ENCODE measurements at places on chromosomes 5 and 9. TPM values are rescaled to one million over a fixed set of nuclear protein-coding genes. Genes with fewer than 3 reads are reported as not detected.

- peaks cover 39% of the 10 kb centered on the region for H3K36me3 ChIP-seq
- peak; percentile 53 for DNase-seq
- H3K4me1 ChIP-seq, result peaks cover 54% of the 10 kb centered on the region
Observed at GRCh38 chr5:172106511-172107356, 81.3 kb downstream of the STK10 start.

The TRIM36 gene
- 0.04 TPM for total RNA-seq

The ZNF366 gene
- not detected for total RNA-seq

DNA sequence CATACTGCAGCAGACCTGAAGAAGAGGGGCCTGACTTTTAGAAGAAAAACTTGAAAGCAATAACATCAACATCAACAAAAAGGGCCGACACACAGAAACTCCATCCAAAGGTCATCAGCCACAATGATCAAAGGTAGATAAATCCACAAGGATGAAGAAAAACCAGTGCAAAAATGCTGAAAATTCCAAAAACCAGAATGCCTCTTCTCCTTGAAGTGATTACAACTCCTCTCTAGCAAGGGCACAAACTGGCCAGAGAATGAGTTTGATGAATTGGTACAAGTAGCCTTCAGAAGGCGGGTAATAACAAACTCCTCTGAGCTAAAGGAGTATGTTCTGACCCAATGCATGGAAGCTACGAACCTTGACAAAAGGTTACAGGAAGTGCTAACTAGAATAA, 186.2 kb upstream of the RAI14 start:
- H3K4me3 ChIP-seq, result no peak overlapping the region
- no peaks in the 10 kb centered on the region for H3K36me3 ChIP-seq
- H3K27me3 ChIP-seq, result peaks cover 11% of the 10 kb centered on the region
- no peak overlapping the region for H3K27ac ChIP-seq
- H3K4me1 ChIP-seq, result peaks cover under 1% of the 10 kb centered on the region

- H3K27me3 ChIP-seq, result no peaks in the 10 kb centered on the region
- DNase-seq, result peak; percentile 41
- no peaks in the 10 kb centered on the region for H3K36me3 ChIP-seq
- no peak overlapping the region for H3K27ac ChIP-seq
- H3K4me1 ChIP-seq, result no peaks in the 10 kb centered on the region
- no peak overlapping the region for H3K4me3 ChIP-seq
Observed at GRCh38 chr5:14628346-14628745, 36.2 kb upstream of the OTULIN start.

DNA sequence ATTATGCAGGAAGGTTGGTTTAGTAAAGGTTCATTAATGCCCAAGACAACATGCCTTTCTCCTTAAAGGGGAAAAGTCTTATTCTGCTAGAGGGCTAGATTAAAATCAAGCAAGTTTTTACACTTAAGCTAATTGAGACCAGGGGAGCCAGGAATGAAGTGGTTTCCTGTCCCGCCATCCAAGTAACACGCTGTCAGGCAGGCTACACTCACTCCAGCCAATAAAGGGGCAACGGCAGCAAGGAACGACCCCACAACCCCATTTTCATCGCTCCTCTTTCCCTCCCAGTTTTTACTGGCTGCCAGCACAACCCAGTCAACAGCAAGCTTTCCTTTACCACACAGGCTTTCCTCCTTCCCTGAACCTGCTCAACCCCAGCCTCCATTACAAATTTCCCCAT, 225.1 kb downstream of the DCP2 start:
- no peak overlapping the region for H3K27ac ChIP-seq
- no peaks in the 10 kb centered on the region for H3K27me3 ChIP-seq
- no peak for DNase-seq
- H3K4me3 ChIP-seq, result no peak overlapping the region

GRCh38 chr9:89597711-89598362, 7.0 kb upstream of the GADD45G start:
- peak overlapping the region; percentile 16 for H3K27ac ChIP-seq
- H3K36me3 ChIP-seq, result no peaks in the 10 kb centered on the region
- DNase-seq, result peak; percentile 38
- no peak overlapping the region for H3K4me3 ChIP-seq
- H3K27me3 ChIP-seq, result peaks cover 7% of the 10 kb centered on the region
- H3K4me1 ChIP-seq, result peaks cover 2% of the 10 kb centered on the region

DNA sequence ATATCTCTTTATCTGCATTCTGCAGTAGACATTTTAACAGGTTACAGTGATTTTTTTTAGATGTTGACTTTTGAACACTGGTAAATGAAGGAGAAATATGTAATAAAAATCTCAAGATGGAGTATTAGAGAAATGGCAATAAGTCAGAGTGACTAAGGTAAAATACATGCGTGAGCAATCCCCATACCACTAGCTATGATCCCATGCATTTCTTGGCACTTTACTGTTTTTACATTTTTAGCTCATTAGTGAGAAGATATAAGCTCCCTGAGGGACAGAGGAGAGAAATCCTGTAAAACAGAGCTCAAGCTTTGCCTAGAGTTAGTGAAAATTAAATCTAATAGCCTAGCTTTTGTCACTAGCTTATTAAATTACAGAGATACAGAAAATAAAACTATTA, 181.9 kb upstream of the TRPM3 start:
- H3K27me3 ChIP-seq, result peaks cover 9% of the 10 kb centered on the region
- no peak for DNase-seq
- no peak overlapping the region for H3K4me3 ChIP-seq
- H3K4me1 ChIP-seq, result peaks cover 2% of the 10 kb centered on the region

The LCN1 gene
- not detected for total RNA-seq

GRCh38 chr5:61468483-61468865, 136.4 kb downstream of the ZSWIM6 start:
- H3K27me3 ChIP-seq, result no peaks in the 10 kb centered on the region
- DNase-seq, result no peak

The CSF2 gene
- 103 TPM for total RNA-seq

- peaks cover 1% of the 10 kb centered on the region for H3K4me1 ChIP-seq
- peaks cover 19% of the 10 kb centered on the region for H3K36me3 ChIP-seq
- no peak overlapping the region for H3K27ac ChIP-seq
- no peaks in the 10 kb centered on the region for H3K27me3 ChIP-seq
- DNase-seq, result no peak
Observed at GRCh38 chr5:37304888-37305287, 55.7 kb upstream of the CPLANE1 start.

- no peak for DNase-seq
- no peak overlapping the region for H3K27ac ChIP-seq
- peaks cover 5% of the 10 kb centered on the region for H3K27me3 ChIP-seq
- no peaks in the 10 kb centered on the region for H3K36me3 ChIP-seq
- H3K4me3 ChIP-seq, result no peak overlapping the region
- no peaks in the 10 kb centered on the region for H3K4me1 ChIP-seq
Observed at GRCh38 chr9:19769213-19769612, 19.6 kb downstream of the SLC24A2 start.

DNA sequence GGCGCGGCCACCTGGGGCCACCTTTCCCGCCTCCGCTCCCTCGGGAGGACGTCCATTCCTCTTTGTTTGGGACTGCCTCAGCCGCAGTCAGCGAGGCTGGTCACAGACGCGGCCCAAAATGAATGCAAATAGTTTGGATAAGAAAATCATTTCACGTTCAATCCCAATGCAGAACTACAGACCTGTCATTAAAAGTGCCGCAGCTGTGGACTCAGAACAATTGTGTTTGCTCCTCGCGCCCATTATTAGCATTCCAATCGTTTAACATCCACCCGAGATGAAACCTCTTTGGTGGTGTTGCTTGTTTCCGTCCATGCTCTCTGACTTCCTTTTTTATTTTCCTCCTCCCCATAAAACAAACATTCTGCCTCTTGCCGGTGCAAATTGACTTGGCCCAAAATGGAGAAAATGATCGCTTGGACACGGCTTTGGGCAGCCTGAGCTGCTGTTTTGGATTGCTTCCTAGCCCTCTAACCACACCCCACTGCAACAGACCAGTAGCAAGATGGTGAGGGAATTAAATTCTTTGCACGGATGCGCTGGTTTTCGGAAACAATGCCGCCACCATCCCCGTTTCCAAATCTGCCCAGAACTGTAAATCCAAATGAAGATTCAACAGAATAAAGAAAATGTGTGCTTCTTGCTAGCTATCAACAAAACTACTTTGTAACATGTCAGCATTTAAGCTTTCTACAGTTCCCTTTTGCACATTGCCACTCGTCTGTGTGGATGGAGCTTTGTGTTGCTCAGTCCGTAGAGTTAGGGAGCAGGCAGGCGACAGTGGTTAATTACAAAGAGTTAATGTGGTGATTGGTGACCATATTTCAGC, 784 bp downstream of the NLN start:
- DNase-seq, result no peak
- H3K27ac ChIP-seq, result peak overlapping the region; percentile 91
- H3K4me3 ChIP-seq, result peak overlapping the region; percentile 90
- peaks cover 20% of the 10 kb centered on the region for H3K36me3 ChIP-seq
- H3K27me3 ChIP-seq, result no peaks in the 10 kb centered on the region

GRCh38 chr5:168667301-168667840, 88.2 kb upstream of the PANK3 start:
- H3K27me3 ChIP-seq, result no peaks in the 10 kb centered on the region
- no peak overlapping the region for H3K27ac ChIP-seq
- DNase-seq, result no peak
- no peaks in the 10 kb centered on the region for H3K4me1 ChIP-seq
- H3K36me3 ChIP-seq, result no peaks in the 10 kb centered on the region

The ANGPTL2 gene
- not detected for total RNA-seq

All from activated naive CD8-positive, alpha-beta T cell treated with anti-CD3 and anti-CD28 coated beads for 36 hours (primary cell).